Peyer's patch (tissue), 4 donors: ENCODE measurements at places on chromosomes 16 and 17. TPM values are rescaled to one million over a fixed set of nuclear protein-coding genes. Genes with fewer than 3 reads are reported as not detected.
A peak's percentile ranks its signal among the peaks of the same experiment; 100 is the strongest.

DNA sequence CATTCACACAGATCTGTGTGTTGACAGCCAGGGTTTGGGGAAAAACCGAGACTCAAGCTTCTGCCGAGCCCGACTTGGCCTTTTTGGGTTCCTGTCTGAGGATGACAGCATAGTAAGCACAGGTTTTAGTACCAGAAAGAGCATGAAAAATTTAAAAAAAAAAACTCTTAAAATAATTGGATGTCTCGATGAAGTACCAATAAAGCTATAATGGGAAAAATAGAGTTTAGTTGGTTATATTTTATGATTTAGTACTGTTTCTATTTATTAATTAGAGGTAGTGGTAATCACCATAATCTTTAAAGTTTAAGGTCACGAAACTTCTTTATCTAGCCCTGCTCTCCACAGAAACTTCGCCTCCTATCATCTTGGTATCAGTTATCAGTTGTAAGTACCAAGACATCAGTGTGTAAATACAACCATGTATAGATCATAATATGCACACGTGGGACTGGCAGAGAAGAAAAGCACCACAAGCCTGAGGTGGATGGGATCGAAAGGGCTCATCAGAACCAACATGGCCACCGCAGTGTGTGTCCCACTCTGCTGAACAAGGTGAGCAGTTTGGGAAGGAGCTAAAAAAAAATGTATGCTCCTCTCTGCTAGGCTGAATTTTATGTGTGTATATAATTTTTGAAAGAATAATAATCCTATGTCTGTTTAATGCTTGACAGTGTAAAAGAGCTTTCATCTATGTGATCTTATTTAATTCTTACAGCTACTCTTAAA is 14.4 kb upstream of the EEF2K start:
- peak; percentile 60 for DNase-seq

GRCh38 chr17:4986403-4986802 is 1.1 kb downstream of the CAMTA2 start:
- DNase-seq: no peak

DNA sequence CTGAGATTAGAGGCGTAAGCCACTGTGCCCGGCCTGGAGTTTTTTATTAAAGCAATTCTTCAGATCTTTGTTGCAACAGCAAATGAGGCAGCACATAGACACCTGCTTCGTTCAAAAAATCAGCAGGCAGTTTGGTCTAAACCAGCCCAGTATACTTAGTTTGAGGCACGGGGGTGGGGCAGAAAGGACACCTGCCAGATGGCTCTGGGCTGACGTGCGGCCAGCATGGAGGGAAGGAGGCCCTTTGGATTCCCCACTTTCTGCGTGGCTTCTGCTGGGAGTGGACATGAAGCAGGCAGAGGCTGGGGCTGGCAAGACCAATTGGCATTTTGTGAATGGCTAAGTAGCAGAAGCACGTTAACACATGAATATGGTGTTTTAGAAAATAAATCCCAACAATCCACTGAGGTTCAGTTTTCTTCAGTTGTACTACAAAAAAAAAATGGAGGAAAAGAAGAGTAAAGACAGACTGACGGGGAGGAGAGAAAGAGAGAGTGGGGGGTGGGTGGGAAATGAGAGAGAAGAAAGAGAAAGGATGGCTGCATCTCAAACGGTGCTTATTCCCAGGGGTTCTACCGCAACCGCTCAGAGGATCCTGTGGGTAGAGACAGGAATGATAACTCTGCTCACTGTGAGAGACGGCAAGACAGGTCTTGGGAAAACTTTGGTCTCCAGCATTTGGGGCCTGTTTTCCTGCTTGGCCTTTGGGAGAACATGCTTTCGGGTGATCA is 16.3 kb downstream of the C16orf46 start:
- no peak for DNase-seq

Gene CCL5
- 9.4 TPM for total RNA-seq

Gene KRTAP4-16
- total RNA-seq: not detected

DNA sequence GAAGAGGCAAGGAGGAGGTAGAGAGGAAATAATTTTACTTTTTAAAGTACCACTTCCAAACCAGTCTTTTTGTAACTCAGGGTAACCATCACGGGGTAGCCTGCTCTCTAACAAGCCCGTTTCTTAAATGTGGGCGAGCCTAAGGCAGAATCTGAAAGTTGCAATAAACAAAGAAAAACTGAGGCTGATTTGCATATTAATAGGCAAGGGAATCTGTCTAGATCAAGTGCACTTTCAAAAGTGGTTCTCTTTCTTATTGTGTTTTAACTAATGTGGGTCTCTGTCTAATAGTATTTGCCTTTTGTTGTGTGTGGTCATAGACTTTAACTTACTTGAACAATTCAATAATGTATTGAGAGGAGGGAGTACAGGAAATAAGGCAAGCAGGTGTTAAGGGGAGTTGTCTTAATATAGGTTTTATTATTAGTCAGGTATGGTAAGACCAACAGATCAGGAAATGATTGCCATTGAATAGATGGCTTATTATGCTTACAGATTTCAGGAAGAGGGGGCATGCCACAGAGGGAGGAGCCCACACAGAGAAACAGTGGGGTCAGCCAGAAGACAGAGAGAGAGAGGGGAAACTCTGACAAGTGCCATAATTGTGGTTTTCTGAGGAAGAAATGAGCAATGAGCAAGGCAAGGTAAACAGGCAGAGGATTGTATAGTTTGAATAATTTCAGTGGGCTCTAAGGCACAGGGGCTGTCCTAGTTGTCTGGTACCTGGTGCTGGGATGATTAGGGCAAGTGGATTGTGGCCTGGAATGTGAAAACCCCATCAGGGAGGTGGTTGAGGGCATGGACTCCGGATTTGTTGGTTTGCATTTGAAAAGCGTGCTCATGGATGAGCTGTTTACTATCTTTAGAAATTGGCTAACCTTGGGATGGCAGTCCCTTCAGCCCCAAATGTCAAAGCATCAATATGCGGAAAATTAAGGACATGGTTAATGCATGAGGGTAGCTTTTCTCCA is 237.2 kb downstream of the TOX3 start:
- DNase-seq: no peak
